ENCODE measurements at places on chromosomes 4 and X.

- no peak for DNase-seq
Measured at GRCh38 chrX:7286168-7286837, 138.3 kb upstream of the PUDP start.

GRCh38 chrX:105745863-105746262 lies 76.5 kb upstream of the NRK start:
- no peak for DNase-seq

DNA sequence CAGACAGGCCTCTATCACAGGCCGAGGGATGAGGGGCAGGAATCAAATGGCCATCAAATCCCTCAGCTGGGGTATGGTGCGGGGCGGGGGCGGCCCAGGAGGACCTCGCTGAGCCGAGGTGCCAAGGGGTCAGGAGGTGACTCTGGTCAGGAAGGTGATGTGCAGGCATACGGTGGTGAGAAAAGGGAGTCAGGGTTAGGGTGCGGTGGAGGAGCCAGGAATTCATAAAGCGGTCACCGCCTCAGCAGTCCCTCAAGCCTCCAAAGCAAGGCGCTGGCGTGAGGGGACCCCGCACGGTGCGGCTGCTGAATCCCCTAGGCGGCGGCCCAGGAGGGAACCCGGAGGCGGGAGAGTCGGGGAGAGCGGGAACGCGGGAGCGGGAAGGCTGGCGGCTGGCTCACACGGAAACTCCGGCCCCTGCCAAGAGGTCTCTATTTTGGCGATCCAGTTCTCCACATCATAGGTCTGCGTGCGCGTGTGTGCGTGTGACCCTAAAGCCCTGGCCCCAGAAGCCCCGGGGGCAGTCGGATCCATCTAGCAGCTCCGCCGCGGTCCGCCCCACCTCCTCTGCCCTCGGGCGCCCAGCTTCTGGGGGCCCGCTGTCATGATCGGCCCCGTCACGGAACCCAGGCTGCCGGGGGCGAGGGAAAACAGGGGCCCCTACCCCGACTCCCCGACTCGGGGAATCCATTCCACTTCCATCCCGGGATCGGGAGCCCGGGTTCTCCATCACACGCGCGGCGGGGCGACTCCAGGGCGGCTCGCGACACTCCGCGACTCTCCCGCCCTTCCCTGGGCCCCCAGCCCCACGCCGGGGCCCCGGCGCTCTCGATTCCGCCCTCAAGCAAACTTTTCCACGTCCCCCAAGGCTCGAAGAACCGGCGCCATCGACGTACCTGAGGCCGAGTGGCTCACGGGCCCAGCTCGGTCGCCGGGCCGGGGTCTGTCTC lies 593 bp downstream of the ELF4 start:
- DNase-seq = no peak

DNA sequence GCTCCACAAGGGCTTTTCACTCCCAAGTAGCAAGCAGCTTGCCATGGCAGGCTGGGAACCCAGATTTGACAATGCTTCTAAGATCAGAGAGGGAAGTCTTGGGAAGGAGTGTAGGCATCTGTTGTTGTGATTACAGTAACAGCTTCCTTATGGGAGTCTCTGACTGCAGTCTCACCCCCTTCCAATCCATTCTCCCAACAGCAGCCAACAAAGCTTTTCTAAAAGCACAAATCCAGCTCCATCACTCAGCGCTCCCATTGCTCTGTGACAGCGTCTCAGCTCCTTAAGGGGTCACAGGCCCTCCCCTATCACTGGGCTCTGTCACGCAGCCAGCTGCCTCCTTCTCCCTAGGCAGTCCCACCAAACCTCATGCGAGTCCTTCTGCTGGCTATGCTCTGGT lies 7.1 kb downstream of the IGFBP7 start:
- no peak for DNase-seq

- no peak for DNase-seq
Measured at GRCh38 chr4:150072906-150073714, 5.1 kb upstream of the DCLK2 start.

DNA sequence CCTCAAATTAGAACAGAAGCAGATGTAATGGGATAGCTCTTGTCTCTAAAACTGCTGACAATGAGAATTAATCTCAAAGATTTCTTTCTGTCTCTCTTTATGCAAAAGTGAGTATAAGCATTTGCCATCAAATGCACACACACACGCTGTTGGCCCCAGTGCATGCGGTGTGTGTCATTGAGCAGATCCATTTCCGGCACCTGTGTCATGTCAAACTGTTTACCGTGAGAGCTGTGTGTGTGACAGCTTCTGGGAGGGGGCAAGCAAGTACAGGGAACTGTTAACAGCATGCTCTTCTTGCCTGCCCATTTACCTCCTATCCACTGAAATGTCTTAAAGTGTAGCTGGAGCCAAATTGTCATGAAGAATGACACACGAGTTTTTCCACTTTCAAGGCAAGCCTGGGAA lies 297.9 kb upstream of the FAT4 start:
- no peak for DNase-seq

DNA sequence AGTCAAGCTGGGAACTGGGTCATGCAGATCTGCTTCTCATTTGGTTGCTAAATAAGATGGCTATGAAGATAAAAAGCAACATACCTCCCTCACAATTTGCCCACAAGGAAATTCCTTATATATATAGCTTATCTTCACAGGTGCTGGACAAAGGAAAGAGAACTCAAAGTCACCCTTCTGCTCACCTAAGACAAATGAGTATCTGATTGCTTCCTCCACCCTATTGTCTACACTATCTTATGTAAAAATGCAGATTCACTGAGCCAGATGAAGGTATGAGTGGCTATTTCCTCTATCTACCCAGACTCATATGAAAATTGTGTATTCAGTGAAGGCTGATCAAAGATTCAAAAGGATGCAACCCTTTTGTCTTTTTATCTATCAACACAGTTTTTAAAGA lies 50.8 kb downstream of the CHM start:
- DNase-seq = no peak

DNA sequence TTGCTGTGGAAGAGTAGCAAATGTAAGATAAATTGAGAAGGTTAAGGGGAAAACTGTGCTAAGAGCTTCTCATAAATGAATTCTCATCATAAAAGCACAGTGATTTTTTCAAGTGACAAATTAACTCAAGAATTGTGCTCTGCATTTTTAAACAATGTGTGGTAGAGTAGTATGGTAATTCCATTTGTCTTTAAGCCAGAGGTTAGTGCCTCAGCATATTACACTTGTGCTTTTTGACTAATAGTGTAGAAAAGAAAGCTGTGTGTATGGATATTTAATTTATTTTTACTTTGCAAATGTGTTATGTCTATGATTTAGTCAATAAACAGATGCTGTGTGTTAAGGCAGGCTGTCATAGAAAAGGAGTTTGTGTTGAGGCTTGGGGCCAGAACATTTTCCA lies 61.0 kb downstream of the FHIP1A start:
- DNase-seq = no peak

DNA sequence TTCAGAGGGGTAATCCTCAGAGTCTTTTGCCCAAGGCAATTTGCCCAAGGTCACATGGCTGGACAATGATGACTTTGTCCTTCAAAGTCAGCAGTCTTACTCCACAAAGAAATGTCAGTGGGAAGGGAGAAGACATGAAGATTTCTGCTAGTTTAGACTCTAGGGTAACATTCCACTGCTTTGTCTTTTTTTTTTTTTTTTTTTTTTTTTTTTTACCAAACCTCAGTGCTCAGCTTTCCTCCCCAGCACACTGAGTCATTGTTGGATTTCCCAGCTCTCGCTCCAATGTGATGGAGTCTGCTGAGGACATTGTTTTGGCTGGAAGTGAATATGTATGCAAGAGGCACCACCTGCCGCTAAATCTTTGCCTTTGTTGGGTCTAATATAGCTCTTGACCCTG lies 7.2 kb upstream of the C1QTNF7 start:
- no peak for DNase-seq

GRCh38 chrX:19721726-19722370 lies 165.6 kb downstream of the SH3KBP1 start:
- no peak for DNase-seq

DNA sequence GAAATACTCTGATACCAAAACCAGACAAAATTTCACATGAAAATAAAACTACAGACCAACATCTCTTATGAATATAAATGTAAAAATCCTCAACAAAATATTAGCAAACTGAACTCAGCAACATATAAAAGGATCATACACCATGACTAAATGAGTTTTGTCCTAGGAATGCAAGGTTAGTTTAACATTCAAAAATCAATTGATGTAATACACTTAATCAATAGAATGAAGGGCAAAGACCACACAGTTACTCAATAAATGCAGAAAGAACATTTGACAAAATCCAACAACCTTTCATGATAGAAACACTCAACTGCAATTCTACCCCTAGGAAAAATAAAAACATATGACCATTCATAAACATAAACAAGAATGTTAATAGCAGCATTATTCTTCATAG lies 50.2 kb upstream of the DCTD start:
- no peak for DNase-seq

- no peak for DNase-seq
Measured at GRCh38 chr4:147587041-147587440, 30.2 kb upstream of the TMEM184C start.

DNA sequence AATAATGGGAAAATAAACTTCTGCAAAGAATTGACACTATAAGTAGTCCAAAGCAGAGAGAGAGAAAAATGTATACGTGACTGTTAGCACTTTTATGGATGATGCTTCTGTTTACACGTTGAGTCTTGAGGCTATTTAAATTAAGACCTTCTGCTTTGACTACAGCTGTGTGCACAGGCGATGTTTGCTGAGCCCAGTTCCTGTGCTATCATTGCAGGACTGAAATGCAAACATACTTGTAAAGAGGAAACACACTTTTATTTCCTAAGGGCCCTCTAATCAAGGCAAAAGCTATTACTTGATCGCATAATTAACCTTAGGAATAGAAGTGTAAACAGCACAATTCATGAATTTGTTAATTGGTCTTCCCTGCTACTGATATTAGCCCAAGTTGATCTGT lies 226.9 kb downstream of the FBXW7 start:
- no peak for DNase-seq

DNA sequence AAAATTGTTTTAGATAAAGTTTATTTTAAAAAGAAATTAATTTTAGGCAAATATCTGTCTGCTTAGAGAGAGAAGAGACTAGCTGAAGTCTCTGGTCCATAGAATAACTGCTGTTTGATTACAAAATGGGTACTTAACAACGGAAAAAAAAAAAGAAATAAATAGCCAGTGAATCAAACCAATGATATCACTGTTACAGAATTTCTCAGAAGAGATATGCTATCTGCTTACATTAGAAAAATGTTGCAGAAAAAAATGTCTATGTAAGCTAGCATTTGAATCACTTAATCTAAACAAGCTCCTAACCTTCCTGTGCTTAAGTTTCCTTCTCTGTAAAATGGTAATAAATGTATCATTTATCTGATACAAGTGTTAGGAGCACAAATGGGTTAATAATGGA lies 189.9 kb downstream of the IL15 start:
- no peak for DNase-seq

DNA sequence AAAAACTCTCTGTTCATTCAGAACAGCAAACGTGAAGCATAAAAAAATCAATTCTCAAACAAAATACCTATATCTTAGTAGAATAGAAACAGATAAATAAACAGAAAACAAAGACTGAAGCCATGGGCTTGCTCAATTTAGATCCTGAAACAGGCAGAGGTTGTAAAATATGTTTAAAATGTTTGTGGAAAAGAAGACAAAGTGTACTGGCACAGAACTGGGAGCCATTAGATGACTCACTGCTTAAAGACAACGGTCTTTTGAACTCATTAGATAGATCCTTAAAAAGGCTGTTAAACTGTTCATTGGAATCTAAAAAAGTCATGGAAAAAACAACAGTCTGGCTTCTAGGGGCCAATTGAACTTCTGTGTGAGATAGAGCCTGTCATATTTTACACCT lies 247.0 kb upstream of the NDST4 start:
- DNase-seq = no peak

Data from activated effector memory CD4-positive, alpha-beta T cell treated with Interleukin-2 at 50 U/mL for 16 hours (primary cell).